H4 (cell line): ENCODE measurements at places on chromosomes 3 and 15. TPM values are rescaled to one million over a fixed set of nuclear protein-coding genes. Genes with fewer than 3 reads are reported as not detected.

Gene ZBTB20
- 4.9 and 5.1 TPM in 2 replicates for total RNA-seq

Gene SLC28A1
- total RNA-seq = 0.08 TPM in 1 of 2 replicates, not detected in the other

Gene CA12
- total RNA-seq = 24.2 and 27.4 TPM in 2 replicates

Gene ERC2
- total RNA-seq = 0.18 and 1.6 TPM in 2 replicates

Gene PRSS50
- not detected in 2 replicates for total RNA-seq

Gene FGF7
- 3.6 and 8.2 TPM in 2 replicates for total RNA-seq
